ENCODE measurements at places on chromosomes 16 and 17.

GRCh38 chr16:35141303-35141702 lies 1681.9 kb downstream of the TP53TG3F start:
- DNase-seq: no peak

GRCh38 chr17:33112763-33113162 lies 121.1 kb downstream of the SPACA3 start:
- DNase-seq: no peak

- no peak for DNase-seq
Measured at GRCh38 chr17:44830359-44831288, 537 bp upstream of the GJC1 start.

DNA sequence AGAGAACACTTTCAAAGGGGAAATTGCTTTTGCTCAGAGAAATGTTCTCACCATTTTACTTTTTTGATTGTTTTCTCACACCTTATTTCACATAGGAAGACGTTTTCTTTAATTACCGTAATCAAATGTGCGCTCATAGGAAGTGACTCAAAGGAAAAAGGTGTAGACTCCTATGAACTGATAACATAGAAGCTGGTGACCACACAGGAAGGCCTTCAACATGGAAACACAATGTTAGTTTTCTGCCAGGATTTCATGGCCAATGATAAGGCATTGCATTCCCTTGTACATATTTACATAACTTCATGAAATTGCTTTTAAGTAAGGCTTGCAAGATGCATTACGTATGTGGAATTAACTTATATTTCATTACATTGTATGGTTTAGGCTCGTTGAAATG lies 40.9 kb upstream of the KCNJ16 start:
- DNase-seq: no peak

GRCh38 chr16:73058221-73058615 lies 10.3 kb upstream of the ZFHX3 start:
- DNase-seq: no peak

- DNase-seq: no peak
Measured at GRCh38 chr17:80099291-80100034, 1.9 kb upstream of the GAA start.

- no peak for DNase-seq
Measured at GRCh38 chr16:79269211-79269863, 331.2 kb downstream of the MAF start.

- no peak for DNase-seq
Measured at GRCh38 chr16:78775161-78775561, 675.7 kb downstream of the WWOX start.

DNA sequence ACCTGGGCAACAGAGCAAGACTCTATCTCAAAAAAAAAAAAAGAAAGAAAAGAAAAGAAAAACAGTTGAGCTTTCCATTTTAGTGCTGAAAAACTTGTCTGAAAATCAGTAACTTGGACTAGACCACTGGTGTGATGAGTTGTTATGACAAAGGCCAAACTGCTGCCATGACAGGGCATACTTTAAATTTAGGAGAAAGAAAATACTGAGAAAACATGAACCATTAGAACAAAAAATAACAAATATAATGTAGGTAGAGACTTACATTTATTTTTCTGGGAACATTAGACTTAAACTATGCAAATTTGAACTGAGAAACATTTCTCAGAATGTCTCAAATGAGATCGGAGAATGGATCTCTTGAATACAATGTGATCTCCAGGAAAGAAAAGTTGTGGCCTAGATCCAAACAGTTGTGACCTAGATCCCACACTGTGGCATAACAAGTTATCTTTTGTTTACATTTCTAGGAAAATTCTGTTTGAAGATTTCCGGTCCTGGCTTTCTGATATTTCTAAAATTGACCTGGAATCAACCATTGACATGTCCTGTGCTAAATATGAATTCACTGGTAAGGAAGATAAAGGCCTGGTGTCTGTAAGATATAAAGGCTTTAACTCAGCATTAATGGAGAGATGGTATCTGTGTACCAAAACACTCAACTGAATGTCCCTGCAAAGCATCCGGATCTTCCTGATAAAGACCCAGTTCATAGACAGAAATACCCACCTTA lies 10.9 kb downstream of the OGFOD1 start:
- DNase-seq: no peak

- no peak for DNase-seq
Measured at GRCh38 chr16:24309258-24310142, 53.4 kb downstream of the CACNG3 start.

GRCh38 chr16:77888871-77889270 lies 100.5 kb downstream of the VAT1L start:
- DNase-seq: no peak

DNA sequence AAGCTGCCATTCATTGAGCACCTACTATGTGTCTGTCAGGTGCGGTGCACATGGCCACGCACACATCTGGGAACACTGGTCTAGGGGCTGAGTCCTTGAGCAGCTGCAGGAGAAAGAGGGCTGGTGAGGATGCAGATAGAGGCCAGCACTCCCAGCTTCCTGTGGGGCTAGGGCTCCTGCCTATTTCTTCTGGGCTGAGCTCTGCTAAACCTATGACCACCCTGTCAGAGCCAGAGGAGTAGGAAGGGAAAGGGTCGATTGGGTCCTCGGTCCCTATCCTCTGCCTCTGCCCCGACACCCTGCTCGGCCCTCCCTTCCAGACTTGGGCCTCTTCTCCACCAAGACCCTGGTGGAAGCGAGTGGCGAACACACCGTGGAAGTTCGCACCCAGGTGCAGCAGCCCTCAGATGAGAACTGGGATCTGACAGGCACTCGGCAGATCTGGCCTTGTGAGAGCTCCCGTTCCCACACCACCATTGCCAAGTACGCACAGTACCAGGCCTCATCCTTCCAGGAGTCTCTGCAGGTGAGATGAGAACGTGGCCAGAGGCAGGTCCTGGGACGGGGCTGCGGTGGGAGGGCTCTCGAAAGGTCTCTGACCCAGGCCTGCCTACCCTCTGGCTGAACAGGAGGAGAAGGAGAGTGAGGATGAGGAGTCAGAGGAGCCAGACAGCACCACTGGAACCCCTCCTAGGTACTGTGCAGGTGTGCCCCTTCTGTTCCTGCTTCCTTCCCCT lies 4.0 kb upstream of the TMEM88 start:
- DNase-seq: no peak

DNA sequence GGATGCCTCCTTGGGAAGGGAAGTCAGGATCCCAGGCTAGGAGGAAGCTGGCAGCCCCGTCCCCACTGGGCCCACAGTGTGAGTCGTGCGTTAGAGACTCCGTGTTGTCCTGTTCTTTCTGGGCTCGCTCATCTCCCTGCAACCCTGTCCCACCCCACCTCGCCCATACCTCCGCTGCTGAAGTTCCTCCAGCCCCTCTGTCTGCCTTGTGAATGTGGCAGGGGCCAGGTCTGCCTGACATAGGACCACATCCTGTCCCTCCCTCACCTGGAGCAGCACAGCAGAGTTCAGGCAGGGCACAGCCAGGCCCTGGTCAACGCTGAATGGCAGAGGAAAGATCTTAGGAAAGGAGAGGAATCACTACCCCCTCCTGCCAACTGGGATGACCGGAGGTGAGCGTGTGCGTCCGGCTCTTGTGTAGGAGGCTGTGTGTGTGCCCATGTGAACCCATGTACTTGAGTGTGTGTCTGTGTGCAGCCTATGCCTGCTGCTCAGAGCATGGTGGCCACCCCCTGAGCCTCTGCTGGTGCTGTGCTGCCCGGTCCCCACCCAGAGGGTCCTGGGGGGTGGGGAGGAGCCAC lies 12.8 kb downstream of the KCNJ18 start:
- no peak for DNase-seq

DNA sequence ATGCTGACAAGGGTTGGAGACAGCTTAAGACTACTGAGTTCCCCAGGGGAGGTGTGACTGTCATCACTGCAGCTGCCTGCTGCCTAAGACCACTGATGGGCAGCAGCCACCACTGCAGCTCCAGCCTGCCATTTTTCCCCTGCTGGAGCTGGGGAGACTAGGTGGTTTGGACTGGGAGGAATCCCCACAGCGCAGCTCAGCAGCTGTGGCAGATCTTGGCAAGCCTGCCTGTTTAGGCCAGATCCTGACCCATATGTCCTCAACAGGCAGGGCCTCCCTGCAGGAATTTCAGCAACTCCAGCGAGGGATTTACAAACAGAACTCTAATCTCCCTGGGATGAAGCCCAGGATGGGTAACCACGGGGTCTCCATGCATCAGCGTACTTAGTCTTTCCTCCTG lies 356.4 kb upstream of the TOM1L1 start:
- DNase-seq: no peak
